ENCODE measurements at places on chromosomes 1 and 21.

DNA sequence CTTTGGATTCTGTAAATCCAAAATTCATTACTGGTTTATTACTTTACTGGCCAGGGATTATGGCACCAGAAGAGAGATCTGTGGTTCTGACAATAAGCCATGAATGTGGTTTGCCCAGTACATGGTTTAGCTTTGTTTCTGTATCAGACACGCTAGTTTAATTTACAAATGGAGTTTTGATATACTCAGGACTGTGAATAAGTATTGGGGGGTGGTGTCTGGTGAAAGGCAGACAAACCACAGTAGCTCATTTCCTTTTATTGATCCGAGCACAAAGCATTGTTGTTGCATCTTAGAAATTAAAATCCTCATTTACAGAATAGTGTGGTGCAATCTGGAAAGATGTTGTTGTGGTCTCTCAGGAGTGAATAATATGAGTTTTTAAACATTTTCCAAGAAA lies 96.0 kb downstream of the ST6GALNAC3 start:
- DNase-seq = no peak

GRCh38 chr1:245261786-245262185 lies 107.0 kb downstream of the KIF26B start:
- no peak for DNase-seq

DNA sequence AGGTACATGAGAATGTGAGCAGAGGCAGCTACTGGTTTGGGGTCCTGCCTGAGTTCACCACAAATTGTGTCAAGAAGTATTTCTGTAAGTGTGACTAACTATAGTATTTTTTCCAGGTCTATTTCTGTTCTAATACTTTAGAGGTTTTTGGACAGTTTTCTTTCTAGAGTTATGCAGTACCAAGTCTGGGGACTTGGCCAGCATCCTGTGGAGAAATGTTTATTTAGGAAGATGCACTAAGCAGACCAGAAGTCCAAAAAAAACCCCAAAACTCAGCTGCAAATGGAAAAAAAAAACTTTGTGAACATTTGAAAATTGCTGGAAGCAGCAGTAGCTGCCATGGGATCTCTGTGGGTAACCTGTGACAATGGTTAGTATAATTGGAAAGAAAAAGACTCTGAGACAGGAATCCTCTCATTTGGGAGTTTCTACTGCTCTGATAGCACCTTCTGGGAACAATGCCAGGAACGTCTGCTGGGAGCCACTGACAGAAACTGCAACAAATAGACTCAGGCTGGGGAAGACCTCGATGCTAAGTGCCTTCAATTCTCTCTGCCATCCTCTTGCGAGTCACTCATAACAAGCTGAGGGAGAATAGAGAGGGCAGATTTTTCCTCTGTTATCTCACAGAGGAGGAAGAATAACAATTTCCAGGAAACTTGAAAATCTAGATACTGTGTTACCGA lies 37.6 kb downstream of the OR10R2 start:
- DNase-seq = no peak

- DNase-seq = no peak
Measured at GRCh38 chr1:9844106-9844505, 20.3 kb upstream of the CLSTN1 start.

- no peak for DNase-seq
Measured at GRCh38 chr1:240293706-240294105, 202.0 kb downstream of the FMN2 start.

DNA sequence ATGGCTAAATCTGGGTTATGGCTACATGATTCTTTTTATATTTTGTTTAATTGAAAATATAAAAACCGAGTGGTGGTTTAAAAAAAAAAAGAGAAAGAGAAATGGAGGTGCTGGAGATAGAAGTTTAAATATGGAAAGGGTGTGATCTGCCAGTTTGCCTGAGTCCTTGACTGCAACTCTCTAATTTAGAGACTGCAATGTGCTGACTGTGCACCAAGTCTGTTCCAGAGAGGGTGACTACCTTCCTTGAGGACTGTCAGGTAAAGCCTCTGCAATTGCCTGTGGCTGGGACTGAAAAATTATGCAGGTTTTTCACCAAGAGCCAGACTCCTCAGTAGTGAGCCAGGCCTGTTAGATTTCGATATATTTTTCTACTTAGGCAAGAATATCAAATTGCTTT lies 1326.3 kb downstream of the BRINP3 start:
- DNase-seq = no peak

GRCh38 chr1:194846488-194846887 lies 1660.1 kb upstream of the B3GALT2 start:
- DNase-seq = no peak

DNA sequence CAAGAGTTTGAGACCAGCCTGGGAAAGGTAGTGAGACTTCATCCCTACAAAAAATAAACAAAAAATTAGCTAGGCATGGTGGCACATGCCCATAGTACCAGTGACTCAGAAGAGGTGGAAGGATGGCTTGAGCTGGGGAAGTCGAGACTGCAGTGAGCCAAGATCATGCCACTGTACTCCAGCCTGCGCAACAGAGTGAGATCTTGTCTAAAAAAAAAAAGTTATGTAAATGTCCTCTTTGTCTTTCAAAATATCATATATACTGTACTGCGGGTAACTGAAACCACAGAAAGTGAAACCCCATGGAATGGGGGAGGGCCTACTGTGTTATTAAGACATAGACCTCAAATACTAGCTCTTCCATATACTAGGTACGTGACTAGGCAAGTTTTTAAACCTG lies 20.8 kb downstream of the ACADM start:
- no peak for DNase-seq

All from NCI-H1417 treated with DMSO at 0.1 percent for 48 hours (cell line).